ENCODE measurements at places on chromosomes 1 and 21. TPM values are rescaled to one million over a fixed set of nuclear protein-coding genes. Genes with fewer than 3 reads are reported as not detected.

FAM177B gene
- total RNA-seq = not detected

SGIP1 gene
- 7.0 TPM for total RNA-seq

DNAJC6 gene
- 3.6 TPM for total RNA-seq

IPP gene
- 9.2 TPM for total RNA-seq

SFN gene
- 1,044 TPM for total RNA-seq

FAM110D gene
- 0.57 TPM for total RNA-seq

RAP1GAP gene
- total RNA-seq = 3.3 TPM

CEP85 gene
- total RNA-seq = 14.2 TPM

SEC16B gene
- total RNA-seq = 1.4 TPM

METTL25B gene
- total RNA-seq = 31.3 TPM

TMEM200B gene
- total RNA-seq = 7.7 TPM

RBM11 gene
- total RNA-seq = 2.4 TPM

PCP4L1 gene
- 0.80 TPM for total RNA-seq

FAM72C gene
- total RNA-seq = 0.81 TPM

CFAP57 gene
- total RNA-seq = 0.21 TPM

BSND gene
- total RNA-seq = not detected

KRTAP19-1 gene
- total RNA-seq = 0.59 TPM

C1orf141 gene
- total RNA-seq = not detected

PAQR6 gene
- 8.4 TPM for total RNA-seq

TNNT2 gene
- total RNA-seq = 14.7 TPM

SPRR2F gene
- total RNA-seq = not detected

MPL gene
- not detected for total RNA-seq

TMEM167B gene
- total RNA-seq = 52.3 TPM

CELSR2 gene
- total RNA-seq = 106 TPM

SPRR1A gene
- total RNA-seq = not detected

SPRR1B gene
- 42.6 TPM for total RNA-seq

OR2T33 gene
- total RNA-seq = not detected

AMY2A gene
- total RNA-seq = 2.9 TPM

ERG gene
- 5.3 TPM for total RNA-seq

KIAA1614 gene
- total RNA-seq = 8.5 TPM

LCE3A gene
- not detected for total RNA-seq

LRRC38 gene
- total RNA-seq = 1.2 TPM

LEFTY2 gene
- 0.86 TPM for total RNA-seq

ACTA1 gene
- 10.8 TPM for total RNA-seq

PTGFR gene
- total RNA-seq = 1.8 TPM

SLC45A1 gene
- 1.1 TPM for total RNA-seq

ARMH1 gene
- not detected for total RNA-seq

PKLR gene
- 1.7 TPM for total RNA-seq

SLC44A3 gene
- total RNA-seq = 6.6 TPM

CRP gene
- total RNA-seq = not detected

LRRC7 gene
- 0.88 TPM for total RNA-seq

KRTAP19-3 gene
- total RNA-seq = 0.97 TPM

FMO4 gene
- 3.8 TPM for total RNA-seq

VCAM1 gene
- 0.34 TPM for total RNA-seq

AQP10 gene
- not detected for total RNA-seq

SNRNP40 gene
- total RNA-seq = 42.9 TPM

LCE1E gene
- 110 TPM for total RNA-seq

METTL18 gene
- 10.1 TPM for total RNA-seq

S100A8 gene
- 9.3 TPM for total RNA-seq

CRNN gene
- 7.0 TPM for total RNA-seq

BACE2 gene
- total RNA-seq = 44.7 TPM

PDXK gene
- total RNA-seq = 19.5 TPM

RNF223 gene
- 9.4 TPM for total RNA-seq

RGL1 gene
- total RNA-seq = 22.5 TPM

LHX8 gene
- not detected for total RNA-seq

ADAMTSL4 gene
- total RNA-seq = 11.5 TPM

POU3F1 gene
- 19.1 TPM for total RNA-seq

All from lower leg skin (tissue), 4 donors.